ENCODE measurements at places on chromosomes 5 and 9. TPM values are rescaled to one million over a fixed set of nuclear protein-coding genes. Genes with fewer than 3 reads are reported as not detected.

The SNCB gene
- polyA plus RNA-seq, result 0.20 TPM

DNA sequence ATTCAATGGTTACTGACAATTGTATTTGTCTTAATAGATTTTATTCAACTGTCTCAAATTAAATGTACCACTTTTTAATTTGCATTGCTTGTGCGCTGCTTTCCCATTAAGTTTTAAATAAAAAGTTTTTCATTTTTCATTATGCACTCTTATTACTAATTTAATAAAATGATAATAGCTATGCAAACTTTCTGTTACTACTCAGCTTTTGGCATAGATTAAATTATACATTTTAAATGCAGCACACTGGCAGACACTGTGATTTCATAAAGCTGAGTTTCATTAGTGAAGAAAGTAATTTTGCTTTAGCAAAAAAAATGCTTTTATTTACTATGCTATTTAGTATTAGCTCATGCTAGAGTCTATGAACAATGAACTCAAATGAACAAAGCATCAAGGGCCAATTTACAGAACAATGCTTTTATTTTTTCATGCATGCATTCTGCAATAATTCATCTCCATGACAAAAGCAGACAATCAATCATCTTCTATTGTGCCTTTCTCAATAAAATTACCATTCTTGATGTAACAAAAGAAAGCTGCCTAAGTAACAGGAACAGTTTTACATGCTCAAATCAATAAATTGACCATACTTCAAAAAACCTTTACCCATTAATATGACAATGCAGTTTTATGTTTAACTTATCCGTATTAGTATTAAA, 595.2 kb upstream of the ARRDC3 start:
- DNase-seq, result no peak

GRCh38 chr5:756865-757345, 27.6 kb downstream of the ZDHHC11B start:
- no peak for DNase-seq

The GDNF gene
- 2.8 TPM for polyA plus RNA-seq

DNA sequence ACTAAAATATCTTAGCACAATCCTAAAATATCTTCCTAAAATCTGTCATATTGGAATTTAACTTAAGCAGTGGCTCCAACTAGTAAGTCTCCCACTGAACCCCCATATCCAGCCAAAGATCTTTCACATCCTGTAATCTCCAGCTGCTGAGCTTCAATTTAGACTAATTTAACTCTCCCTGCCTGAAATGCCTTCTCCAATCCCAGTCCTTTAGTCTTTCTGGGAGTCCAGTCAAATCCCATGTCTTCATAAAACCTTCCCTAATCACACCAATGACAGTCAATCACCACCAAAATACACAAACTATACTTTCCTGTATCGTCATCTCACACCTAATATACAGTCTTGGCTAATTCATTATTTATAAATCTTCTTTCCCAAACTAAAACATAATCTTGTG, 607 bp upstream of the KLHL3 start:
- DNase-seq, result no peak

- DNase-seq, result no peak
Measured at GRCh38 chr9:4780651-4781050, 12.1 kb upstream of the RCL1 start.

The ASTN2 gene
- 6.6 TPM for polyA plus RNA-seq

- no peak for DNase-seq
Measured at GRCh38 chr5:72433522-72433921, 73.7 kb downstream of the ZNF366 start.
